ENCODE measurements at places on chromosomes 3 and 15. TPM values are rescaled to one million over a fixed set of nuclear protein-coding genes. Genes with fewer than 3 reads are reported as not detected.

DNA sequence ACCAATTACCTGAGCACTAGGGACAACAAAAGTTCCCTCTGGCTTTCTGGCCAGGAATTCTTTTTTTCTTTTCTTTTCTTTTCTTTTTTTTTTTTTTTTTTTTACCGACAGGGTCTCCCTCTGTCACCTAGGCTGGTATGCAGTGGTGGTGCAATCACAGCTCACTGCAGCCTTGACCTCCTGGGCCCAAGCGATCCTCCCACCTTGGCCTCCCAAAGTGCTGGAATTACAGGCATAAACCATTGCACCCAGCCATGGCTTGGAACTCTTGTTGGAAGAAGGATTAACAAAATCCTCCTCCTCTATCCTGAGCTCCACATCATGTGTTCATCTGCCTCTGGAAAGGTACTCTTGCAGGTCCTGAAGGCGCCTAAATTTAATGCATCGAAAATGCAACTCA lies 2.9 kb upstream of the LTF start:
- no peaks in the 10 kb centered on the region for H3K36me3 ChIP-seq
- no peak overlapping the region for H3K4me3 ChIP-seq
- no peak overlapping the region for H3K27ac ChIP-seq

- H3K4me3 ChIP-seq: no peak overlapping the region
- H3K4me1 ChIP-seq: peaks cover 20% of the 10 kb centered on the region
- no peak overlapping the region for H3K27ac ChIP-seq
- no peaks in the 10 kb centered on the region for H3K36me3 ChIP-seq
These were observed 730.4 kb upstream of the CFAP20DC start for GRCh38 chr3:59780209-59780608.

- H3K36me3 ChIP-seq: no peaks in the 10 kb centered on the region
- no peak overlapping the region for H3K4me3 ChIP-seq
- H3K27ac ChIP-seq: no peak overlapping the region
- H3K27me3 ChIP-seq: no peaks in the 10 kb centered on the region
These were observed 99.5 kb upstream of the KCNMB2 start for GRCh38 chr3:178436773-178437172.

SLC12A8 gene
- 1.7 TPM for total RNA-seq

PTH1R gene
- total RNA-seq: 38.4 TPM
